ENCODE measurements at places on chromosomes 13 and 19.

GRCh38 chr13:111322916-111323331, 2.5 kb downstream of the TEX29 start:
- DNase-seq: no peak

GRCh38 chr13:95536632-95537241, 15.8 kb upstream of the CLDN10 start:
- DNase-seq: no peak

GRCh38 chr13:50365408-50366391, 350.5 kb downstream of the KCNRG start:
- DNase-seq: peak; percentile 15

DNA sequence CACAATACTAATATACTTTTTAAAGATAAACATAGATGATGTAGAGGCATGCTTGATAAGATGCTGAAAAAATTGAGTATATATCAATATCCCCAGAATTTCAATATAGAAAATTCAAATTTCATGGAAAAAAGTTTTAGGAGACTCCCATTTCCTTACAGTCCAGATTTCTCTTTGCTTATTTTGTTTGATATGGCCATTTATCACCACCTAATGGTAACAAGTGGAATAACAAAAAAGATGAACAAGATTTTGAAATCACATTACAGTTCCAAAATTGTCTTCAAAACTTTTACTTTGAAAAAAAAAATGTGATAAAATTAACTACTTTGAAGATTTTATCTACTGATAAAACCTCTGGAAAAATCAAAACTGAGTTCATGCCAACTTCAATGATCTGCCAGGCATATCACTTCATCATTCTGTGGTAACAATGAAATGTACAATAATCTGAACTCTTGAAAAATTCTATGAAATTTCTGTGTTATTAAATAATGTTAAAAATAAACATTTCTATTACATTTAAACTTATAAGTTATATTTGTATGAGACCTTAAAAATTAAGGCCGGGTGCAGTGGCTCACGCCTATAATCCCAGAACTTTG, 17.5 kb downstream of the MIPEP start:
- DNase-seq: no peak

DNA sequence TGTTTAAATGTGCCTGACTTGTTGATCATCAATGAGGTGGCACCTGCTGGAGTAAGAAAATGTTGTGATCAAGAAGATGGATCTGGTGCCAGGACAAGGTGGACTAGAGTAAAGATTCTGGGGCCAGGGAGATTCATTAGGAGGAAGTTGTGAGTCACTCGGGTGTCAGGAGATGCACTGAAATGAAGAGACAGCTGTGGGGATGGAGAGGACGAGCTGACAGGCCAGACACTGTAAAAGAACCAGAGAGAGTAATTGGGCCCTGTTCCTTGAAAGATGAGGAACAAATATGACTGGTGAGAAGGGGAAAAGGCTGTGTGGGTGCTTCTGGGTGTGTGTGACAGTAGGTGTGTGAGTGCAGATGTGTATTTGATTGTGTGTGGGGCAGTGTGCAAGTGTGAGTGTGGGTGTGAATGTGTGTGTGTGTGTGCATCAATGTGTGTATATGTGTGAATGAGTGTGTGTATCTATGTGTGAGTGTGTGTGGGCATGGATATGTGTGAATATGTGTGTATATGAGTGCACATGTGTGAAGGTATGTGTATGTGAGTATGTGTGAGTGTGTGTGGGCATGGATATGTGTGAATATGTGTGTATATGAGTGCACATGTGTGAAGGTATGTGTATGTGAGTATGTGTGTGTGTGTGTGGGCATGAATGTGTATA, 260.5 kb downstream of the RFC3 start:
- no peak for DNase-seq

GRCh38 chr19:16423891-16424290, 47.9 kb downstream of the EPS15L1 start:
- DNase-seq: no peak

- no peak for DNase-seq
Observed at GRCh38 chr19:55813906-55814305, 17.9 kb downstream of the NLRP11 start.

GRCh38 chr19:18712981-18713380, 29.5 kb downstream of the CRTC1 start:
- no peak for DNase-seq

- DNase-seq: no peak
Observed at GRCh38 chr13:74329962-74330361, 195.8 kb upstream of the KLF12 start.

DNA sequence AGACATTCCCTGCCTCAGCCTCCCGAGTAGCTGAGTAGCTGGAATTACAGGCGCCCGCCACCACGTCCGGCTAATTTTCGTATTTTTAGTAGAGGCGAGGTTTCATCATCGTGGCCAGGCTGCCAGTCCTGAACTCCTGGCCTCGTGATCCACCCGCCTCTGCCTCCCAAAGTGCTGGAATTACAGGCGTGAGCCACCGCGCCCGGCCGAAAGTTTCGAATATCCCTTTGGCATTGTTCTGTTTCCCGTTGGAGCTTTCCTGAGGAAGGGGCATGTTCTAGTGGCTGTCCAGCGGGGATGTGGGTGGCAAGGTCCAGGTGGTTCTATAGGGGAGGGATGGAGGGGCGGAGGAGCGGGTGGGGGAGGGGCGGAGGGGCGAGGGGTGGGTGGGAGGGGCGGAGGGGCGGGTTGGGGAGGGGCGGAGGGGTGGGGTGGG, 2.1 kb upstream of the BSG start:
- no peak for DNase-seq

- DNase-seq: no peak
Observed at GRCh38 chr13:94784066-94784465, 71.7 kb upstream of the SOX21 start.

DNA sequence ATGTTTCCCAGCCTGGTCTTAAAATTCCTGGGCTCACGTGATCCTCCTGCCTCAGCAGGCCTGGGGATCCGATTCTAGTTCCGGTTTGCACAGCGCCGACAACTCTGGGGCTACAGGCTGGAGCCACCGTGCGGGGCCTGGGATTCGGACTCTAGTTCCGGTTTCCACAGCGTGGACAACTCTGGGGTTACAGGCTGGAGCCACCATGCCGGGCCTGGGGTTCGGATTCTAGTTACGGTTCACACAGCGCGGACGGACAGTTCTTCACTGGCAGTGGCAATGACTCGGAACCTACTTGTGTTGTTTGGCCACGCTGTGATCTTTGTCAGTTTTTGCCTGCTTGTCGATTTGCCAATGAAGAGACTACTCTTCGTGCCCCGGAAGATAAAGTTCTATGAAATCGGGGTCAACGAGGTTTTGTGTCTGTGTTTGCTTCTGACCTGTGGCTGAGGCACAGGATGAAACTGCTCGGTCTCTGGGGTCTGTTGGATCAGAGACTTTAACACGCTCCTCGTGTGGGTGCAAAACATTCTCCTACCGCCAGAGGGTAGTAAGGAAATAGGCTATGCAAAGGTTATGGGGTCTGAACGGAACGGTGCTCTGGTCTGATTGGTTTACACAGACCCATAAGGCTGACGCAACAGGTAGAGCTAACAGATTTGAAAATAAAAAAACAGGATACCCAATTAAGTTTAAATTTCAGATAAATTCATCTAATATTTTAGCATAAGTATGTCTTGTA, 12.1 kb upstream of the ZSCAN1 start:
- peak; percentile 15 for DNase-seq

DNA sequence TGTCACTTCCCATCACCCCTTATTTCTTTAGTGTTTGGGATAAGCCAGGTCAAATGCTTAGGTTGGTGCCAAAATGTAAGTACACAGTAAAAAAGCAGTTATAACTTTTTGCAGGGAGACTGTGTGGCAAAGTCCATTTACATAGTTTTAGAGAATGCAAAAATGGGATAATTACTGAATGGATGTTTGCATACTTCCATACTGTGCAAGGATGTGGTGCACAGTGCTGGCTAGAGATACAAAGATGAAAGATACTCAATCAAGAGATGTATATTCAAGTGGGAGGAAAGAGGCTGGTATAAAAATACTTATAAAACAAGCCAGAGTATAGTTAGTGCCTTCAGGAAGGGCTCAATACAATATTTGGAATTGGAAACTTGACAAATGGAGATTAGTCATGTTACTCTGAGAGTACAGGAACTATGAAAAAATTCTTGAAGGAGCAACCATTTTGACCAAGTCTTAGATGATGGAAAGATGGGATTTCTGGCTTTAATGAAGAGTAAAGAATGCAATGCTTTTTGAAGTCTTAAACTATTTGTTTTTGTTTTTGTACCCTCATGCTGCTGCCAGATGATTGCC, 8.0 kb downstream of the PDS5B start:
- DNase-seq: no peak

DNA sequence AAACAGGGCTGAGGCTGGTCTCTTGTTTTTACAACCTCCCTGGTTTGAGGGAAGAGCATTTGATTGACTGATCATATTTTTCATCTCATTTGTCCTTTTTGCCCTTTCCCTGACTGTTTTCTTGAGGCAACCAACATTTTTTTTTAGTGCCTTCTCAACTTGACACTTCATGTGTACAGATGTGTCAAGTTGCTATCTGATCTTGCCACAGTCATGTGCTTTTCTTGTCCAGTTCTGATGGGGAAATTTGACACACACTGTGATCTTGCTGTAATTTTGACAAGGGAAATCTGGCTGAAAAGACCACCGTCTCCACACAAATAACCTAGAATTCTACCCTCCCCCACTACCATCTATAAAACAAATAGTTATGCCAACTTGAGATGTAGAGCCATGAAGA, 329.6 kb downstream of the KCTD12 start:
- no peak for DNase-seq

DNA sequence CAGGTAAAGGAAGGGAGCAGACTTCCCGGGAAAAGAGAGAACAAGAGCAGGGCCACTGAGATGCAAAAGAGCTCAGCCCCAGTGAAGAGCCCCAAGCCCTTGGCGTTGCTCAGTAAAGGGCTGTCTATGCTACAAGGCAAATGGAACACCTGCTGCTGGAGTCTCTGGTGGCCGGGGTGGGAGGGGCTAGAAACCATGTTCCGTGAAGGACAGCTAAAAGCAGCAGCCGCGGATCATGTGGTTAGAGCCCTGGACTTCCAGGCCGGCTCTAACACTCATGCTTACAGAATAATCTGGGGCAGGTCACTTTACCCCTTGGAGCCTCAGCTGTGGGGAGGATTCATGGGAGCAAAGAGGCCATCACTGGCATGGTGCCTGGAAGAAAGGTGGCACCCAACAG, 17.8 kb downstream of the POU2F2 start:
- no peak for DNase-seq

GRCh38 chr13:19618977-19619376, 14.5 kb upstream of the MPHOSPH8 start:
- DNase-seq: no peak

GRCh38 chr13:109836629-109837607, 50.5 kb upstream of the IRS2 start:
- no peak for DNase-seq

DNA sequence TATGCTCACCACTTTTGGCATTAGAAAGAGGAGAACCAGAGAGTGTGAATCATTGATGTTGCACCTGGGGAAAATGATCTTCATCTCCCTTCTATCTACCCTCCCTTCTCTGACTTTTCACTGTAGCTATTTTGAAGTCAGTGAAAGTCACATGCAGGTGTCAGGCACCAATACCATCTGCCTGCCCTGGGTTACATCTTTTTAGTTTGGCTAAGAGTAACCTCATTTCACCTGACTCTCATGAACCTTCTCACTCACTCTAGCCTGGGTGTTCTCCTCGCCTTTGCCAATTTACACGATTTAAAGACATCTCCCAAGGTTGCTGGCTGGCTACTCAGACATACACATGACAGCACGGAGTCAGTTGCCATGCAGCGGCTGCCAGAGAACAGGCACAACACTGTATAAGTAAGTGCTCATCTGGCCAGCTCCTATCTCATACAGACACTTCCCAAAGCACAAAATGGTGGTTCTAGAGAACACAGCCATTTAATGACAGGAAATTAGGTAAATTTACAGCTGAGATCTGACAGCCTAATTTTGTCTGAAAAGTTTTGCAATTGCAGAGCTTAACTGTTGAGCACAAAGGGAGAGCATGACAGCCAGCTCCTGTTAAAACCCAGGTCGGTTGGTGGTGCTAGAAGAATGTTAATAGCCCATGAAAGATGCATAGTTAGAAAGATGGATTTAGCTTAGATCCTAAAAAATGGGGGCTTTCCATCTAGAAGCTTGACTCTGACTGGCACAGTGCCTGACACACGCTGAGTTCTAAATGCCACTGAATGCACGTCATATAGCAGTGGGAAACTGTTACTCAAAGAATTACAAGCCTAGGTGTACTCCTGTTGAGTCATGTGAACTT, 32.5 kb downstream of the LCP1 start:
- DNase-seq: no peak
